ACHN (cell line): ENCODE measurements at places on chromosomes 12 and 14.
A peak's percentile ranks its signal among the peaks of the same experiment; 100 is the strongest.

DNA sequence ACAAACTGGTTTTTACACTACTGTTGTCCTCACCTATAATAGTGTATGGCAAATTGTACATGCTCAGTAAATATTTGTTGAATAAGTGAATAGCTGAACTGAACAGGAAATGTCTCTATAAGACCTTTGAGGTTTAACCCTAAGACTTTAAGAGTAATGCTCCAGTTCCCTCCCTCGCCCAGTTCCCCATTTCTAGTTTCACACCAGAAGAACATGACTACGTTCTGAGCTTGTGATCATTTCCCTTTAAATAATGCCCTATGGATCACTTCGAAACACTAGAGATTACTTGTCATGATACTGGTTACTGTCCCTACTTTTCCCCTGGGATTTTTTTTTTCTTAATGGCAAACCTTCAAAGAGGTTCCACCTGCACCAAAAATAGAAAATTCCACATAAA, 69.3 kb downstream of the PRKD1 start:
- no peak for DNase-seq

DNA sequence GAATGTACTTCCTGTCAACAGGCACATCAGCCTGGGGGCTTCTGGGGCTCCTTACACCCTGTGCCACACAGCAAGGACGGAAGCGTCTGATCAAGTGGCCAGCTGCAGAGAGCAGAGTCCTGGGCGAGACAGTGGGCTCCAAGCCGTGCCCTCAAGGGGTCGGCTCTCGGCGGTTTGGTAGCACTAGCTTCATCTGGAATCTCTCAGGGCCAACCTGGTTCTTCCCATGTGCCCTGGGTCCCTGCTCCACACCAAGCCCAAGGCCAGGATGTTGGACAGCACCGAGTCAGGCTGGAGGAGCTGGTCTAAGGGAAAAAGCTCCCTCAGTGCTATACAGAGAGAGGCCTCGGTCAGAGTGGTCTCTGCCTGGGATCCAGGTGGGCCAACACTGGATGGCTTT, 20.5 kb downstream of the DIO3 start:
- no peak for DNase-seq

GRCh38 chr14:96246539-96246847, 9.5 kb upstream of the BDKRB1 start:
- DNase-seq: peak; percentile 67

DNA sequence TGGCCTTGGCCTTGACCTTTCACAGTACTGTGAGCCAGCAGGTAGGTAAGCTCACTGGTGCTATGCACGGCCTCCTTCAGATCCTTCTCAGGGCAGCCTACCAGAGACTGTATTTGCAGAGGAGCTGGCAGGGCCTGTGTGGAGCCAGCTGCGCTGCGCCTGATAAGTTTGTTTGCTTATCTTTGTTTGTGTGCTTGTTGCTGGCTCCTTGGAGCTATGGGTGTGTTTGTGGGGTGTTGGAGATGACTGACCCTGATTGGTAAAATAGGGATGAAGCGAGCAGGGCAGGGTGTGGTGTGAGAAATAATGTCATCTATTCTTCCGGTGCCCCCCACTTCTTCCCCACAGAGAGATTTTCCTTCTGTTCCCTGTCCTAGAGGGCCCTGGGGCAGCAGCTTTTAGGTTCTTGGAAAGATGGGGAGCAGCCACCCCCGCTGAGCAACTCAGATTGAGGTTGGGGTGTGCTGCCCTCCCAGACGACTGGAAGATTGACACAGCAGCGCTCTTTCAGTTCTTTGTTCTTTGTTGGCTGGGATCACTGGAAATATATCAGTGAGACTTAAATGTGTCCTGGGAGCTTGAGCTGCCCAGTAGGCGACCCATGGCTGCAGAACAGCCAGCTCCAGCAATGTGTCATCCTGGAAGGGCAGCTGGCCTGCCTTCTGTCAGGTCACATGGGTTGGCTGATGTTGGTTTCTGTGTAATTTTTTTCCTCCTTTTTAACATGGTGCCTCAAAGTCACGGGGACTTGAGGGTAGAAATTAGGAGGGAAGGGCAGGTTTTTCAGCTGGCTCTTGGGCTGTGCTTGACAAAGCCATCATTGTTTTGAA, 19.6 kb downstream of the MLXIP start:
- peak; percentile 37 for DNase-seq

GRCh38 chr14:36224176-36224575, 47.7 kb upstream of the PTCSC3 start:
- no peak for DNase-seq

DNA sequence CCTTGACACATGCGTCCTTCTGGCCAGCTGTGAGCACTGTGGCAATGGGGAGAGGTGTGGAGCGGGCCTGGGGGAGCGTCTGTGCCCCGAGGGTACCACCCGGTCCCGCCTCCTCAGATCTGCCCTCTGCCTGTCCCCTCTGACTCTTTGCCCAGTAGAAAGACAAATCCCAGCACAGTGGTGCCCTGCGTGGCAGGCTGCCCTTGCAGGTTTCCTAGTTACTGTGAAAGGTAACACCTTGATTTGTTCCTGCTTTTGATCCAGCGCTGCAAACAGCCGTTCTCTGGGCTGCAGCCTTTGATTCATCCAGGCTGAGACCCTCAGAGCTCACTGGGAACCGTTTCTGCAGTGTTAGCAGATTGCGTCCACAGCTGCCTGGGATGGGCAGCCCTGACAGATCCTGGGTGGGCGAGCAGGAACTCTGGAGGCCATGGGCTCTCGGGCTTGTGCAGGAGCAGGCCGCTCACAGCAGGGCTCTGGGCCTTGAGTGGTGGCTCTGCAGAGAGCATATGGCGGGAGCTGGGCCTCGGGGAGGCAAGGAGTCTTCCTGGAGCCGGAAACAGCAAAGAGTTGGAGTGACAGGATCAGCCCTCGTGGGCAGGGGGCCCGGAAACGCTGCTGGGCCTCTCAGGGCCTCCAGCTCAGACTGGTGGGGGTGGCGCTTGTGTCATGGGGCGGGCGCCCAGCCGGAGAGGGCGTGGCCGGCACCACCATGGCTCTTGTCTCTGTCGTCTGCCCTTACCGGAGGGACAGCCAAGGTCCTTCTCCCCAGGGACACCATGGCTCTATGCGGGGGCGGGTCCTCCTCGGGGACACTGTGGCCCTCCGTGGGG, 16.6 kb downstream of the FBRSL1 start:
- DNase-seq: no peak

DNA sequence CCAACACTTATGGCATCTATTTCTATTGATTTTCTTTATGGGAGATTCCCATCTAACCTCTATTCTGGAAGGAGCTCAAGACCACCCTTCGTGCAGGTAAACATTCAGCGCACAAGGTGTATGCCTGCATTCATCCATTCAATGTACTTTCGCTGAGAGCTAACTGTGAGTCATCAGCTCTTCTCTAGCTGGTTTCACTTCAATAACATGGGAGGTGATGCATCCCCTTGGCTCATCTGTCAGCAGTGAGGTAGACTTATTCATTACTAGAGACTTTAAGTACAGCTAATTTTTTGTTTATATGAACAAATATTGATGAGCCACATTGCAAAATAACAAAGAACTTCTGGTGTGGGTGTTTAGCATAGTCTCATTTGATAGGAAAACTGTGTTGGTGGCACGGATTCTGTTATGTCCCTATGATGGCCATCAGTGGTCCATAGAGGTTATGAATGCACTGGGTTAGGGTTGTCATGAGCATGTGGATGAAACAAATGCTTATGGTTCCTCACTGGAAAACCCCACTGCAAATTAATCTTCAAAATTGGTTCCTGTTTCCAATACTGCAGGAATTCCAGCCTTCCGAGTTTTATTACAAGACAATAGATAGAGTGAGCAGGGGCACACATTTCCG, 1151.0 kb downstream of the BCL11B start:
- DNase-seq: no peak
